Activated CD4-positive, alpha-beta T cell treated with anti-CD3 and anti-CD28 coated beads for 24 hours (primary cell): ENCODE measurements at places on chromosomes 7 and 10.
A peak's percentile ranks its signal among the peaks of the same experiment; 100 is the strongest.

DNA sequence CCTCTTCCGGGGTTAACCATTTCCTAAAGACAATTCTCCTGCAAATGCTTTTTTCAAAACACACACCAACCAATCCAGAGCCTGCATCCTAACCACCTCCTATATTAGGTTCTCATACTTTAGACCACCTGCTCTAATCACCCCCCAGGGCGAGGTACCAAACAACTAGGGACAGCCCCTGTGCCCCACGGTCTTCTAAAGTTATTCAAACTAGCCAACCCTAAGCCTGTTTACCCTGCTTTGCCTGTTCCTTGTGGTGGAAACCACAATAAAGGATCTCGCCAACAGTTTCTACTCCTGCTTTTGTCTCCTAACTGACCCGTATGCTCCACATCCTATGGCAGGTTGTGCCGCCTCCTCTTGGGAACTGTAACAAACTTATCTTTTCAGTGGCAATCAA, 21.1 kb downstream of the SP4 start:
- DNase-seq: no peak

- no peak for DNase-seq
Measured at GRCh38 chr10:72140174-72140573, 51.8 kb upstream of the SPOCK2 start.

- no peak for DNase-seq
Measured at GRCh38 chr10:63766745-63767137, 245.5 kb downstream of the REEP3 start.

DNA sequence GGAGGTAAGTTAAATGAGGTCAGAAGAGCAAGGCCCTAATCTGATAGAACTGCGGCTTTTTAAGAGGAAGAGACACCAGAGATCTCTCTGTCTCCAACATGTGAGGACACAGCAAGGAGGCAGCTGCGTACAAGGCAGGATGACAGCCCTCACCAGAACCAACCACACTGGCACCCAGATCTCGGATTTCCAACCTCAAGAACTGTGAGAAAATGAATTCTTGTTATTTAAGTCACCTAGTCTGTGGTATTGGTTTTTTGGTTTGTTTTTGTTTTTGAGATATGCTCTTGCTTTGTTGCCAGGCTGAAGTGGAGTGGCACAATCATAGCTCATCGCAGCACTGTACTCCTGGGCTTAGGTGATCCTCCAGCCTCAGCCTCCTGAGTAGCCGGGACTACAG, 127.2 kb downstream of the DLG5 start:
- DNase-seq: no peak

GRCh38 chr7:104196161-104196560, 11.7 kb downstream of the ORC5 start:
- DNase-seq: no peak

DNA sequence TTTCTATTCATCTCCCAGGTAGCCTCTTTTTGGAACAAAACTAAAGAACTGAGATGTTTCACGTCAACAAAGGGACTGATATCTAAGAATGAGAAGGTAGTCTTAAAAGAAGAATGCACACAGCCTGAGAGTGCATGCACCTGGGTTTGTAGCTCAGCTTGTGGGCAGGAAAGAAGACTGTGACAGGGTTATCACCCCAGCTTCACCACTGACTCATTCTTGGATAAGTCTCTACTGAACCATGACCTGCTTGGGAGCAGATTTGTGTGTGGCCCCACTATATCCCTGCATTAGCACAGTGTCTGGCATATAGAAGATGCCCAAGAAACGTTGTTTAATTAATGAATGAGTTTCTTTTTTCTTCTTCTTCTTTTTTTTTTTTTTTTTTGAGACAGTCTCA, 187.5 kb downstream of the GPAM start:
- DNase-seq: no peak

- no peak for DNase-seq
Measured at GRCh38 chr10:69353977-69354635, 62.6 kb downstream of the TACR2 start.

DNA sequence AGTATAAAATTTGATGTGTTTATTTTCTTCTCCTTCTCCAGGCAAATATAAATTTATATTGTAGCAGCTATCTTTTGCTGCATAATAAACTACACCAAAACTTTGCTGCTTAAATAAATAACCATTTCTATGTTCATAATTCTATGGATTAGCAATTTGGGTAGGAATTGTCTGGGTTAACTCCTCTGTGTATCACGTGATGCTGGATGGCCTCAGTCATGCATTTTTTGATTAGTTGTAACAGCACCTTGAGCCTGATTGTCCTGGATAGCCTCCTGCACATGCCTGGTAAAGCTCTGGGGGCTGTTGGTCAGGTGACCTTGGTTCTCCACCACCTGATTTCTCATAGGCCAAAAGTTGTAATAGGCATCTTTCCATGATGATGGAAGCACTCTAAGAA, 572.9 kb downstream of the ETV1 start:
- no peak for DNase-seq

DNA sequence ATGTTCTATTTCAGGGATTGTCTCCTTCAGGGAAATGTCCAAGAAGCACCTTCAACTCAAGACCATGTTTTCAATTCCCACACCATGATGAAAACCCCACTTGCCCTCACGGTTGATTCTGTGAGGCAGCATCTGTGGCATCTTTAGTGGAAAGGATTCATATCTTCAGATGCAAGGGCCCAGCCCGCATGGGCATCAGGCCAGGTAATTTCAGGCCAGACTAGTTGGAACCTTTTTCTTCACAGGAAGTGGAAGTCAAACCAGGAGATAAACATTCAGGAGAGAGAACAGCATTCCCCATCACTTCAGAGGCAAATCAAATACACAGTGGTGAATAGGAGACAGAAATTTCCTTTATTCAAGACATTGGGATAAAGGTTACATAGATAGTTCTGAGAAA, 88.8 kb downstream of the JCAD start:
- DNase-seq: no peak

- peak; percentile 23 for DNase-seq
Measured at GRCh38 chr10:12707461-12708185, 293.9 kb downstream of the CCDC3 start.

DNA sequence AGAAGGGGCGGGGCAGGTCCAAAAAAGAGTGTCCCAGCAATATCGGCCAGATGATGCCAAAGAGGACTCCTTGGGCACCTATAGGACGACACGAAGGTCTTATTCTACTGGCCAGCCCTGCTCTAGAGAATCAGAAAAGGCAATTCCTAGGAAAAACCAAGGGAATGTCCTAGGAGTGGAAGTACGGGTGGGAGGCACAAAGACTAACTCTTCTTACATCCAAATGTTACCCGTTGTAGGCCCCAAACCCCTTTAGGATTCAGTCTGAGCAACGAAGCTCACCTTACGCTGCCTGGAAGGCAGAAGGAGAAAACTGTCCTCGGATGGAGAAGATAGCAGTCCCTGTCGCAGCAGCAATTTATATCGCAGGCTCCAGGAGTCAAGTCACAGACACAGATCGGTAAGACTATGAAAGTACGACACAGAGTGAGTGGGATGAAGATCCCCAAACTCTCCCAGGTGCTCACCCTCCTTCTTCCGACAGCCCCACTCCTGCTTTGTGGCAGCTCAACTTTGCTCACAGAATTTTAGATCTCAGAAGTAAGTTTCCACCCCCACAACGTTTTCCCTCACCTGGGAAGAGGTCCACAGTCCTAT, 558 bp downstream of the TCTN3 start:
- no peak for DNase-seq
